ENCODE measurements at places on chromosomes 11 and 22.

- DNase-seq, result no peak
These were observed 43.7 kb downstream of the ZBTB16 start for GRCh38 chr11:114102993-114103896.

- no peak for DNase-seq
These were observed 17.5 kb upstream of the OPCML start for GRCh38 chr11:133549826-133550225.

DNA sequence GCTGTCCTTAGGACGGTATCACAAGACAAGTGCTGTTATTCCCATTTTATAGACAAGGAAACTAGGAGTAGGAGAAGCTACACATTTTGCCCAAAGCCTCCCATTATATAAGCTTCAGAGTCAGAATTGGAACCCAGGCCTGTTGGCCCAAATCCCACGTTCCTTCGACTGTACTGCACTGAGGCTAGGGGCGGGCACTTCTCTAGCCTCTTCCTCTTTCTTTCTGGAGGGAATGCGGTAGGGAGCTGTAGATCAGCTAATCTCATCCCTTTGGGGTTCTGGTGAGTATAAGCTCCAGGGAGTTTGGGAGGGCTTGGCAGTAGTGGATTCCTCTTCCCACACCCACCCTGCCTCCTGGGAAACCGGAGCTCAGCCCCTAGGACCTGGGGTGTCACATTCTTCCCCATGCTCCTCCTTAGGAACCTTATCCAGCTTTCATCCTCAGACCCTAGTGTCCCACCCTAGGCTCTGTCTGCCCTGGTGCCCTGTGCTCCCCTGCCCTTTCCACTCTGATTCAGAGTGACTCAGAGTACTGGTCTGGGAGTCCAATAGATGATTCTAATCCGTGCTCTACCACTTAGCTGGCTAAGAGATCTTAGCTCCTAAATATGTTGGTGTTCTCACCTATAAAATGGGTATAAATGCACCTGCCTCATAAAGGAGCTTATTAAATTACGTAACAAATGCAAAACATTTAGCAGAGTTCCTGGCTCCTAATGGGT is 29.3 kb downstream of the PHLDB1 start:
- DNase-seq, result no peak

DNA sequence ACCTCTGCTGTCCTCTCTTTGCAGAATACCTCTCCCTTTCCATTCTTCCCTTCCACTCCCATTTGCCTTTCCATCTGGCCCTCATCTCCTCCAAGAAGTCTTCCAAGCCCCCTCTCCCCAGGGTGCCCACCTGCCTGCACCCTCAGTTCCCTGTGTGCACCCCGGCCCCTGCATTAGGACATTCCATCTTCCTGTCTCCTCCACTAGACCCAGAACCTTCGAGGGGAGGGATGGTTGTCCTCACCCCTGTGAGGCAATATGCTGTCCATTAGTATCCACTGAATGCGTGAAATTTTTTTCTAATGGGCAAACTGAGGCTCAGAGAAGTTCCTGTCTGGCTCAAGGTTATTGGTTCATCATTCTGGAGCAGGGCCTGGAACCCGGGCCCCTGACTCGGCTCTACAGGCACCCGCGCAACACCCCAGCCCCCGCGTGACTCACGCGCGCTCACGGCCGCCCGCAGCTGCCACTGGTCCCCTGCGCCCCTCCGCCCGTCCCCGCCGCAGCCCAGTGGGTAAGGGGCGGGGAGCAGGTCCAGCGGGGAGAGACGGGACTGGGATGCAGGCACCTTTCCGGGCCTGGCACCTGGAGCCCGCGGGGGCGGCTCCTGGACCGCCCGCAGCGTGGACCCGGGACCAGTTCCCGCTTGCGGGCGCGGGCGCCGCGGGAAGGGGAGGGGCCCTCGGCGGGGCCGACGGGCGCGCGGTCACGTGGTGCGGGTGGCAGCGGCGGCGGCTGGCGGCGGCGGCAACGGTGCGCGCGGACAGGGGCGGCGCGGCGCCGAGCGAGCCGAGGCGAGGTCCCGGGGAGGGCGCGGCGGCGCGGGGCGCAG is 7.0 kb downstream of the SEPTIN3 start:
- no peak for DNase-seq

GRCh38 chr11:73961321-73961720 is 10.5 kb downstream of the DNAJB13 start:
- no peak for DNase-seq

DNA sequence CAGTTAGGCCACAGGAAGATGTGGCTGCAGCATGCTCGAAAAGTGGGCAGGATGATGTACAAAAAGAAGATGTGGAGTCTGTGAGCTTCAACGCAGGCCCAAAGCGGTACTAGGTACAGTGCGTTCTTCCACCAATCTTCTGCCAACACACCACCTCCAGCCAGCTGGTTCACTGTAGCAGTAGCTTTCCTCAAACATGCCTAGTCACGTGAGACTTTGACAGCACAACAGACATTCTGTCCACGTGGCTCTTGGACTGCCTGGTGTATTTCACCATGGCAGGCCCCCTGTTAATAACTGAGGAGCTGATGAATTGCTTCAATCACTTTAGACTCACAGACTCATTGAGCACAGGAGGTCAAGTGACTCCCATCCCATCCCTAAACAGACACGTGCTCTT is 14.1 kb downstream of the SYN3 start:
- no peak for DNase-seq

All from stimulated activated CD4-positive, alpha-beta T cell treated with anti-CD3 and anti-CD28 coated beads, Interleukin-1b, Interleukin-23, amount 100 ng/mL, for 1 hour (primary cell).